Esophagus muscularis mucosa (tissue), 4 donors: ENCODE measurements at places on chromosomes 2 and 18. TPM values are rescaled to one million over a fixed set of nuclear protein-coding genes. Genes with fewer than 3 reads are reported as not detected.

PLEK gene
- total RNA-seq, result 6.1 TPM

GAL3ST2 gene
- 2.7 TPM for total RNA-seq

SCTR gene
- not detected for total RNA-seq

ABCA12 gene
- not detected for total RNA-seq

TXNDC2 gene
- total RNA-seq, result 0.83 TPM

DSG2 gene
- total RNA-seq, result 2.2 TPM

WBP1 gene
- total RNA-seq, result 40.7 TPM

ZNF2 gene
- total RNA-seq, result 6.4 TPM

DNA sequence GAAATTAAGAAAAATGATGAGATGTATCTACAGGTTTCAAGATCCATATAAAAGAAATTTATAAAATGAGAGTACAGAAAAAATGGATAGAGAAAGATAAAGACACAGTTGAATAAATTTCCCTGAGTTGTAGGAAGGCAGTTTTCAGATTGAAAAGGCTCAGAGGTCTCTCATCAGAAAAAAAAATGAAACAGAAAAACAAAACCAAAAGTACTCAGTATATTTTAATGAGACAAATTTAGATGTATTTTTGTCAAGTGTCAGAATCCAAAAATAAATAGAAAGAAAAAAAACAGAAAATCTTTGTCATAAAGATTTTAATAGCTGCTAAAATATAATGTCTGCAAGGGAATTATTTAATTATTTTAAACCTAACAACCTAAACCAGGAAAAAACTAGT is 520.5 kb downstream of the KCNJ3 start:
- DNase-seq, result no peak

DNA sequence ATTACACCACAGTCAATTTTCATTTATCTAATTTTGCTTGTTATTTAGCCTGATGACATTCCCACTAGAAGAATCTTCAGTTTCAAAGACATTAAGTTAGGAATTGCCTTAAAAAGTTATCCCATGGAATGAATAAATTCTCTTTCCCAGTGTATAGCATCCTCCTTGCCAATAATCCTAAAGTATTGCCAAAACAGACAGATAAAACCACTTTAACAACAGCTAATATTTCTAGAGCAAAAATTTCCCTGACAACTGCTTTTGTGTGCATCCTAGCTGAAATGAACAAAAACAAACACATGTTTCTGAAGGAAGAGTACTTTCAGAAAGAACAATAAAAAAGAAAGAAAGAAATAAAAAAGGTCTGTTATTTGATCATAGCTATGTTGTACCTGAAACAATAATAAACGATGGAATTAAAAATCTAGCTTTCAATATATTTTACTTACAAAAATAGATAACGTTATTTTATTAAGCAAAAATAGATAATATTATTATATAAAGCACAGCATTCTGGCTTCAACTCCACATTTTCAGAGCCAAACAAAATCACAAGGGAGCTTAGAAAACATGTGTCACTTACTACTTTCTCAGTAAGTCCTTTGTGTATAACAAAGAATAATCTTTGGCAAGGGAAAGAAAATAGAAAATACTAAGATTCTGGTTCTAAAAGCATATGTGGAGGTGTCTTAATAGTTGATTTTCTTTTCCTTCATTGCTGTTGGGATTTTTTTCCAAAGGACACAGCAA is 939.0 kb upstream of the CRIM1 start:
- no peak for DNase-seq

- no peak for DNase-seq
Observed at GRCh38 chr2:72133721-72134407, 13.8 kb downstream of the CYP26B1 start.

DNA sequence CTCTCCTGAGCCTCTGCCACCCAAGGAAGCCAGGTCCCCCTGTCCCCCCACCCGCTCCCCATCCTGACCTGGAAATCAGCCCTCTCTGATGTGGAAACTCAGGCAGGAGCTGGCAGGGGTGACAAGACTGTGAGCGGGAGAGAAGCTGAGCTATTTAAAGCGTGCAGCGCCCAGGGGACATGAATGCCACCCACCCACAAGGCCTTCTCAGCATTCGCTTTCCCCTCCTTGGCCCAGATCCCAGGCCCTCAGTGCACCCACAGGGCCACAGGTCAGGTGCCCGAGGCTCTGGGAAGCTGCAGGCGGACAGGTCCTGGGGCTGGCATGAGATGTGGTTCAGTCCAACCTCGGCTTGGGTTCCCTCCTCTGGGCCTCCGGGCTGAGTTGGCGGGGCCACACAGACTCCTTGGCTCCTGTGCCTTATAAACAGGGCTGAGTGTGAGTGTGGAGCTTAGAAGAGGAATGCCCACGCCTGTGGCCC is 168.3 kb downstream of the SMAD7 start:
- DNase-seq, result no peak

- DNase-seq, result no peak
Observed at GRCh38 chr2:209694748-209695147, 76.9 kb upstream of the UNC80 start.

- DNase-seq, result no peak
Observed at GRCh38 chr2:138948070-138948539, 167.9 kb upstream of the NXPH2 start.

GRCh38 chr2:112730216-112730615 is 9.4 kb downstream of the NT5DC4 start:
- DNase-seq, result peak; percentile 64

GRCh38 chr2:53863538-53864227 is 3.9 kb upstream of the GPR75 start:
- no peak for DNase-seq

- DNase-seq, result no peak
Observed at GRCh38 chr2:158178646-158179045, 77.0 kb downstream of the UPP2 start.

- no peak for DNase-seq
Observed at GRCh38 chr2:27021253-27022049, 11.3 kb upstream of the TMEM214 start.

DNA sequence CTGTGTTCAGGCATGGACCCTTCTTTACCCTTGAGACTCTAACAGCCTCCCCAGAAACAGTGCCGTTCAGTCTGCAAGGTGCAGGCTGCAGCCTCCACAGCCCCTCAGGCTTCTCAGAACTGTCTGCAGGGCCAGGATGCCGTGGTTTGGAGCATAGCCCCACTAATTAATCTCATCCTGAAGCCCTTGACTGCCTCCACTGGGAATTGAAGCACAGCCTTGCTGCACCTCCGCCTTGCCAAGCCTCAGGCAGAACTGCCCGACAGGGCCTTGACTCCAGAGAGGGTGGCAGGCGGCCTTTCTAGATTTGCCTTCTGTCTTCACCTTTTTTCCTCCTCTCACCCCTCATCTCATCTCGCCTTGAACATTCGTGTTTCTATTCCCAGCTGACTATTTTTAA is 119.8 kb downstream of the NRP2 start:
- DNase-seq, result no peak

- DNase-seq, result no peak
Observed at GRCh38 chr18:12028674-12029073, 47.4 kb downstream of the IMPA2 start.

GRCh38 chr2:226187156-226187555 is 612.5 kb downstream of the IRS1 start:
- DNase-seq, result no peak

DNA sequence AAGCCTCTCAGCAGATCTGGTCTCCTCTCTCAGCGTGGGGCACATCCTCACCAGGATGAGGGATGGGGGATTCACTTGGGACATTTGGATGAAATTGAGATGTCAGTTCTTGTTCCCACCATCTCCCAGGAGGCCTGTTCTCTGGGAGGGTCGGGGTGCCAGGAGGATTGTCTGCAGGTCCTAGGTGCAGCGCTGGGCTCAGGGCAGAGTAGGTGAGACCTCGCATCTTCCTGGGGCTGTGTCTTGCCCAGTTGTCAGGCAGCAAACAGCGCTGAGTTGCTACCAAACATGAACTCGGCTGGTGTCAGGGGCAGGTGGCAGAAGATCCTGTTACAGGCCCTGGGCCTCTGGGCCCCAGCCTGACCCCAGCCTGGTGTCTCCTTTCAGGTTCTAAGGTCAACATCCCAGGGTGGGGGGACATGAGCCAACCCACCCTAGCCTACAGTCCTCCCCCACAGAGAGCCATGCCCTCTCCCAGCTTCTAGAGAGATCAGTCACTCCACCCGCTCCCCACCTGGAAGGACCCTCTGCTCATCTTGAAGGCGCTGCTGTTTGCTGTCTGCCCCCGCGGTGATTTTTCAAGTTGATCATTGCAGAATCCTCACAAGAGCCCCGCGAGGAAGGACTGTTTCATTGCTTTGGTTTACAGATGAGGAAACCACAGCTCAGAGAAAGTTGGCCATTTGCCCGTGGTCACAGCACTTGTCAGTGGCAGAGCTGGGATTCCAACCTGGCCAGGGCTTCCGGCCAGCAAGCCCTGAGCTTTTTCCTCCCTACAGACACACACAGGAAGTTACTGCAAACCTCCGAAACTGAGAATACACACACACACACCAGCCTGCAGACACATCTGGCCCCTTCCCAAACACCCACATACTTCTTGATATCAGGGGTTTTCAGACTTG is 83.9 kb downstream of the STPG4 start:
- DNase-seq, result peak; percentile 95

DNA sequence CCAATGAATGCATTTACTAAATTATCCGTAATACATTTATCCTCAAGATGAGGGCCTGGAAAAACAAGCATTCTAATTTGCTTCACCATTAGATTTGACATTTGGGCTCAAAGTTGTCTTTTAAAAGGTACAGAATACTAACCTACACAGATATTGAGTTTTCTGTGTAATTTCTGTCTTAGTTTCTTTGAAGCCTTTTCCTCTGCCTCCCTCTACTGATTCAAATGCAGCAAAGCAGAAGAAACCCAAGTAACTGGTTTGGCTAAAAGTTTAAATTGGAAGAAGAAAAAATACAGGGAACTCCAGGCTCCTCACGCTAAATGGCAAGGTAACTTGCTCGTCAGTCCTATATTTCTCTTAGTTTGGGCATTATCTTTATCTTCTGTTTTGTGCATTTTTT is 53.3 kb upstream of the SLC5A7 start:
- no peak for DNase-seq

- DNase-seq, result peak; percentile 21
Observed at GRCh38 chr2:6824962-6825361, 40.7 kb downstream of the CMPK2 start.

- DNase-seq, result no peak
Observed at GRCh38 chr2:23574919-23575654, 190.1 kb downstream of the KLHL29 start.

DNA sequence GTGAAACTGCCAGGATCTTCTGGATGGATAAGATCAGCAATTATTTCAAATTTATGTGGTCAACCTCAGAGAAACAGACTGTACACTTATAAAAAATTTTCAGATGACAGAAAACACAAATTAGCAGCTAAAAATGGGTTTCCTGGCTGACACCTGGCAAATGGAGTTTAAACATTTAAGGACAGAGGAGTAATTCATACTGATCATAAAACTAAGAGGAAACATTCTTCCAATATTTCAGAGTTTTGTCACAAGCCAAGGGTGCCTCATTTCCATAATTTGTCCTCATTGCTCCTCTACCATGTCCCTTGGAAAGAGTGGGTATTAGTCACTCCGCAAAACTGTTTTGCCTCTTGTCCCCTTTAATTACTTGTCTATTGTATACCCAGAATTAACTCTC is 70.2 kb downstream of the TMEFF2 start:
- no peak for DNase-seq

GRCh38 chr18:36889321-36889720 is 60.4 kb downstream of the KIAA1328 start:
- DNase-seq, result no peak

GRCh38 chr2:217475101-217475500 is 527.7 kb downstream of the TNS1 start:
- peak; percentile 17 for DNase-seq

GRCh38 chr18:54671291-54671881 is 80.3 kb downstream of the DYNAP start:
- DNase-seq, result no peak

DNA sequence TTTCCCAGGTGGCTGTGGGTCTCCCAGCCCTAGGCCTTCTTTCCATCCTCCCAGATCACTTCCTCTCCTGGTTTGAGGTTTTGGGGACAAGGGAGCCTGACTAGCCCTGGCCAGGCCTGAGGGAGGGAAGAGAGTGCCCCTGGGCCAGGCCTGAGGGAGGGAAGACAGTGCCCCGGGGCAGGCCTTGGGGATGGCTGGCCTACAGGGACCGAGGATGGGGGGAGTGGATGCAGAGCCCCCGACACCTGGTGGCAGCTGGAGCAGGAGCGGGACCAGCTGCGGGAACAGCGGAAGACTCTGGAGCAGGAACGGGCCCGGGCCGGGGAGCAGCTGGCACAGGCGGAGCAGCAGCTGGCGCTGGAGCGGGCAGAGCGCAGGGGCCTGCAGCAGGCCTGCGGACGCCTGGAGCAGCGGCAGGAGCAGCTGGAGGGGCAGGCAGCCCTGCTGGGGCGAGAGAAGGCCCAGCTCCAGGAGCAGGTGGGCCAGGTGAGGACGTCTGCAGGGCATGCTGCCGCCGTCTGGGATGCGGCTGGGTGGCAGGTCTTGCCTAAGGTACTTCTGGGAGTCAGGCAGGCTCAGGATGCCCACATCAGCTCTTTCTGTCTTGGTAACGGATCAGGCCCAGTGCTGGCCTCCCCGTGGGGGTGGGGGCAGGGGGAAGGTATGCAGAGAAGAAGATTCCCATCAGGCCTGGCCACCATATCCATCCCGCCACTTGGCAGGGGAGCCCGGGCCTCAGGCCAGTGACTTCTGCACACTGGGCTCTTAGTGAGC is 29.2 kb downstream of the CROCC2 start:
- no peak for DNase-seq

GRCh38 chr2:142426064-142426463 is 295.2 kb upstream of the LRP1B start:
- no peak for DNase-seq

DNA sequence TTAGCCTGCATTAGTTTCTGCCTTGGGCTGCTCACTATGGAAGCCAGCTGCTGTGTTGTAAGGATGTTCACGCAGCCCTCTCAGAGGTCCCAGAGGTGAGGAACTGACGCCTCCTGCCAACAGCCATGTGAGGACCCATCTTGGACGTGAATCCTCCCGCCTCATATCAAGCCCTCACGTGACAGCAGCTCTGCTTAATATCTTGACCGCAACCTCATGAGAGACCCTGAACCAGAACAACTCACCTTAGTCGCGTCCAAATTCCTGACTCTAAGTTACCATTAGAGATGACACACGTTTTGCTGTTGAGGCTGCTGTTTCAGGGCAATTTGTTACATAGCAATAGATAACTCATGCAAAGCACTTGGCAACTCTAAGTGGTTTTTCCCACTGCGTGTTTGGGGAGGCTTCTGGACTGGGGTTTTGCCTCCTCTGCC is 97.7 kb downstream of the TMEM17 start:
- DNase-seq, result no peak
